NCI-H2029 treated with DMSO at 0.1 percent for 48 hours (cell line): ENCODE measurements at places on chromosomes 13 and 19.

GRCh38 chr13:80012251-80012650 lies 328.7 kb downstream of the SPRY2 start:
- DNase-seq, result no peak

- DNase-seq, result no peak
Observed at GRCh38 chr13:71801165-71801760, 65.7 kb downstream of the DACH1 start.

- DNase-seq, result no peak
Observed at GRCh38 chr13:78993792-78994191, 334.8 kb upstream of the OBI1 start.

DNA sequence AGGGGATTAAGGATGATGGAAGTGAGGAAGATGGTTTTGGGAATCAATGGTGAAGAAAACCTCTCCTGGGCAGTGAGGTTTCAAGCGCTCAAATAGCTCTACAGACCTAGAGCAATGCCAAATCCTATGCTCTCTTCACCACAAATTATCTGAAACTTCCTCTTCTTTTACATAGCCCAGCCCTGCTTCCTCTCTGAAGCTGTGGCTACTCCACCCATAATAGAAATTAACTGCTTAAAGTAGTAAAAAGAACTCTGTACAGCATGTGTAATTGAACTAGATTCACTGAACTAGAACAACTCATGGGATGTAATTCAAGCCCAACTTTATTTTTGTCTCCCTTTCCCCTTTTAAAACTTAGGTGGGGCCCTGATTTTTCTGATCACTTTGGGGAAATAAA lies 20.4 kb upstream of the IFT88 start:
- DNase-seq, result no peak

GRCh38 chr13:82062772-82063171 lies 1721.8 kb upstream of the SPRY2 start:
- DNase-seq, result no peak

DNA sequence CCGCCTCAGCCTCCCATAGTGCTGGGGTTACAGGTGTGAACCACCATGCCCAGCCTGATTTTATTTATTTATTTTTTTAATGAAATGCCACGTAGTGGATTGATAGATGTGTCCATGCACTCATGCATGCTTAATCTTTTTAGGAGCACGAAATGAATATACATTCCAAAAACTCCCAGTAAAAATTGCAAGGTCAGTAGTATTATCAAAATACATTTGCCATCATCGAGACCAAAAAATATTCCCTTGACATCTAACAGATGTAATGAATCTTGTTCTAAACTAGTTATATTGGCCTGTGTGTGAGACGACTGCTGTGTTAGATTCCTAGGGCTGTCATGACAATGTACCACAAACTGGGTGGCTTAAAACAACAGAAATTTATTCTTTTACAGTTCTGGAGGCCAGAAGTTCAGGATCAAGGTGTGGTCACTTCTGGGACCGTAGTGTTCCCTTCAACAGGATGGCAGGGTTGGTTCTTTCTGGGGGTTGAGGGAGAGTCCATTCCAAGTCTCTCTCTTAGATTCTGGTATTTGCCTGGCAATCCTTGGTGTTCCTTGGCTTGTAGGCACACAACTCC lies 56.1 kb upstream of the UBL3 start:
- DNase-seq, result no peak

DNA sequence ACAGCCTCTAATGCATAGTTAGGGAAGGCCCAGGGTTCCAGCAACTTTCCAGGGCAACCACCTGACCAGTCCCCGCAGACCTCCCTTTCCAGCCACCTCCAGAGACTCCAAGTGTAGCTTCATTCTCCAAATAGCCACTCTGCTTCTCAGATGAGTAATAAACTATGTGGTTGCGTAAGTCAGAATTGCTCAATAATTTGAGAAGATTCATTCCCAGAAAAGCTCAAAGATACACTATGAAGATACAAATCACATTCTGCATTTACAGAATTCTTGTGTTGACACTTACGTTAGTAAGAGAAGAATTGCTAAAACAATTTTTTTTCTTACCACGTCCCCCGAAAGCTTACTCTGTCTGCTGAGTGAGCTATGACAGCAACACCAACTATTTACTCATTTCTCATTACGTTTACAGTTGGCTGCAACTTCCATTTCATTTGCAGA lies 8.2 kb upstream of the LATS2 start:
- no peak for DNase-seq

- DNase-seq, result peak; percentile 84
Observed at GRCh38 chr19:9796113-9796773, 22.6 kb downstream of the FBXL12 start.

DNA sequence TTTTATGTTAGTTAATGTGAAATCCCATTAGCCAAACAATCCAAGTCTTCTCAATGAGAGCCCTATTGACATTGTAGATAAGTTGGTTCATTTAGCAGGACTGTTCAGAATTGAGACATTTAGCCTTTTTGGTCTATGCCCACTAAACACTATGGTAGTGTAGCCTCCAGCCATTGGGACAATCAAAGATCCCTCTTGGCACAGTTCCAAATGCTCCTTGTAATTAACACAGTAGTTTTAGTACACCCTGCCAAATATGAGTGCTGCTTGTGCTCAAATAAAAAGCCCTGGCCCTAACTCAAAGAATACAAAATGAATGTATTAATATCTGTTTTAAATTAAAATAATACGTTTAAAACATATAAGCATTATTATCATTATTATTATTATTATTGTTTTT lies 15.4 kb upstream of the FAM216B start:
- no peak for DNase-seq

- DNase-seq, result no peak
Observed at GRCh38 chr19:31135841-31136240, 213.4 kb downstream of the TSHZ3 start.

GRCh38 chr13:112140366-112140765 lies 73.4 kb downstream of the SOX1 start:
- DNase-seq, result no peak

DNA sequence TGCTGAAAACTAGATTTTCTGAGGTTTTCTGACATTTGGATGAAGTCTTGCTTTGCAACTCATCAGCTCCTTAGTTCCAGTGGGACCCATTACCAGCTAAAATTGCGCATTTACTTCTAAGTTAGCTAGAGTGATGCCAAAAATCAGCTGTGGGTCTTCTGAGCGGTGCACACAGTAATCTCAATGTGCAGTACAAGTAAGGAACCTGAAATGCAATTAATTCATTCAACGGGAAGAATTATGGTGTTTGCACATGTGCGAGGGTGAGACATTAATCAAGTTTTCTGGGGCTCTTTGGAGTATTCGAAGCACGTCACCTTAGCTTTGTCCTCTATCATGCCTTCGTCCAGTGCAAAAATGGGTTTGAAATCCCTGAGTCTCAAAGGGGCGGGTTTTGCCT lies 146.2 kb downstream of the MYO16 start:
- DNase-seq, result no peak

GRCh38 chr13:32585550-32586079 lies 637 bp upstream of the PDS5B start:
- no peak for DNase-seq

- DNase-seq, result no peak
Observed at GRCh38 chr13:110965038-110965754, 50.3 kb upstream of the ANKRD10 start.

- no peak for DNase-seq
Observed at GRCh38 chr13:109198585-109198984, 569.2 kb downstream of the MYO16 start.

DNA sequence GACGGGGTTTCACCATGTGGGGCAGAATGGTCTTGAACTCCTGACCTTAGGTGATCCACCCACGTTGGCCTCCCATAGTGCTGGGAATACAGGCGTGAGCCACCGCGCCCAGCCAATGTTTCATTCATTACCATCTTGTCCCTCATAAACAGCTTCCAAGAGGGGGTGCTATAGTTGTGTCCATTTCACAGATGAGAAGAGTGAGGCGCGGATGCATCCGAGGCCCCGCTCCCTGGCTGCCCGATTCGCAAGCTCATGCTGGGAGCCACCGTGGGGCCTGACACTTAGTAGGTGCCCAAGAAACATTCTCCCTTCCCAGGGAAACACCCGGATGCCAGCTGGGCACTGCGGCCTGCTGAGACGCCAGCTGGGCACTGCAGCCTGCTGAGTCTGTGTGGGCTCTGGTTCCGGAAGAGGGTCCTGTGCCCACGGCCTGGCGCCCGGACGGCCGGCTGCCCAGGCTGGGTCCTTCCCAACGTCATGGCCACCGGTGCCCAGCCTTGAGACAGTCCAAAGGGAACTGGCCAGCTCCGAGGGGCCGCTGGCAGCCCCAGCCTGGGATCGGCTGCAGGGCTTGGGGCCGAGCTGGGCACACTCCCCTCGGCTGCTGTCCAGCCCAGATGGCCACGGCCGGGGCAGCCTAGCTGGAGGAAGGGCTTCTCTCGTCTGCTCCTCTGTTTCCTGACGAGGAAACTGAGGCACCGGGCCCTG lies 54.7 kb downstream of the NFIC start:
- no peak for DNase-seq

- DNase-seq, result no peak
Observed at GRCh38 chr19:23800868-23801267, 42.2 kb upstream of the ZNF681 start.

DNA sequence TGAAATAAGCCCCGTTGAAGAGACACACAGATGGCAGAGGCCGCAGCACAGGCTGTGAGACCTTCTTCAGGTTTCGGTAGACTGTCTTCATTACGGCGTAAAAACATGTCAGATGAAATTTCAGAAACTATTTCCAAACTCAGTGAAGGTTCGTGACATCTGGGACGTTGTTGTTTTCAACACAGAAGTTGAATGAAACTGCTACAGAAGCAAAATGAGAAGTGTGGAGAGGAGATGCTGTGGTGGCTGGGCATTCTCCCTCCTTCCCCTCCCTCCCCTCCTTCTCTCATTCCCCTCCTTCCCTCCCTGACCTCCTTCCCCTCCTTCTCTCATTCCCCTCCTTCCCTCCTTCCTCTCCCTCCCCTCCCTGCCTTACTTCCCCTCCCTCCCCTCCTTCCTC lies 113.6 kb downstream of the ATP11A start:
- DNase-seq, result no peak

- DNase-seq, result no peak
Observed at GRCh38 chr13:29543230-29544215, 52.0 kb downstream of the SLC7A1 start.

DNA sequence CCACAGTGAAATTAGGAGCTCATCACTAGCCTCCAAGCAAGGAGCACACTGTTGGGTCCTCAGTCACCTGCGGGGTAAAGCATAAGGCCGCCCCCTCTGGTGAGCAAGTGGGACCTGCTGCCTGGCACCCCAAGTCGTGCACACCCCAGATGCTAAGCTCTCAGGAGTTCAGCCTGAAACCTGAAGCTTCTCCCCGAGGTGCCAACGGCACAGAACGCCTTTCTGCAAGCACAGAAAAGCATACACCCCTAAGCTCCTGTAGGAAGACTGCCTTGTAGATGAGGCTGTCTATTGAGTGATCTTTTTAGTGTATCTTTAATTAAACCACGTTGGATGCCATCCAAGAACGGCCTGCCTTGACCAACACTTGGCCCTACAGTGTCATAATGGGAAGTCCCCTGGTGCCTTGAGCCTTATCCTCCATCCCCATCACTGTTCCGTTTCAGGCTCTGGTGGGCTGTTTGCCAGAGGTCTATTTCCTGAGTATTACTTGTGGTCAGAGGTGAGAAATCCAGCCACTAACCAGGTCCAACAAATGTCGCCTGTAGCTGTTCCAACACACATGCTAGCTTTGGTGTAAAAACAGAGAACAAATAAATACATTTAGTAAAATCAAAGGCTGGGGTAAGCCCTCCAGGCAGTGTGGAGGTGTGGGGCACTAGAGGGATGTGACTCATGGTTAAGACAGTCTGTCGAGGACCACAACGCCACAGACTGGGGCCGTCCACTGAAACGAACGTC lies 44.8 kb downstream of the C13orf42 start:
- DNase-seq, result no peak

DNA sequence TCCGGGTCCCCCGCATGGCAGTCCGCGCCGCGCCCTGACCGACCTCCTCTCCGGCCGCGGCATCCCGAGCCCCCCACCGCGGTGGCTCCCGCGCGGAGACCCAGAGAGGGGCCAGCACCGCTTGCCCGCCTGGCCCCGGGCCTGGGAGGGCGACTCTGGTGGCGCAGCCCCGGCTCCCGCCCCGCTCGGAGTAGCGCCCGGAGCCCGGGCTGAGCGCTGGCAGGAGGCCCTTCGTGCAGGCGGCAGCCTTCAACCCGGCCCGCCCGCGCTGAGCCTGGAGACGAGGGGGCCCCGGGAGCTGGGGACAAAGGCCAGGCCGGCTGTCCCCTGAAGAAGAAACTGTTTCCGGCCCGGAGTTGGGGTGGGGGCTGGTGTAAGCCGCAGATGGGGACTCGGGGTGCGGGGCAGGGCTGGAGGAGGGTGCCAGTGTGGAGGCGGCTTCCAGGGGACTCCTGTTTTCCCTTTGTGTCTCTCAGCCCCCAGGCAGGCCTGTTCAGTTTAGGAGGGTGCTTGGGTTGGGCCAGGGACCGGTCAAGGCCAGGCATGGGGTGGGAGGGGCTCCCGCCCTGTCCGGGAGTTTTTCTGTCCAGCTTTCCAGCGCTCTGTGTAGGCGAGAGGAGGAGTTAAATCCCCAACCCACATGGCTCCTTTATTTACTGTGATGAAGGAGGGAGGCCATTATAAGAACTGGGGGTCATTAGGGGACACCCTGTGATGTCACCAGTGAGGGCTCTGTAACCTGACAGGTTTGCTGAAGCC lies 935 bp downstream of the LRP3 start:
- DNase-seq, result no peak
